ENCODE measurements at places on chromosomes 4 and X.
A peak's percentile ranks its signal among the peaks of the same experiment; 100 is the strongest.

- no peak for DNase-seq
Measured at GRCh38 chrX:1601768-1602085, 10.3 kb downstream of the AKAP17A start.

DNA sequence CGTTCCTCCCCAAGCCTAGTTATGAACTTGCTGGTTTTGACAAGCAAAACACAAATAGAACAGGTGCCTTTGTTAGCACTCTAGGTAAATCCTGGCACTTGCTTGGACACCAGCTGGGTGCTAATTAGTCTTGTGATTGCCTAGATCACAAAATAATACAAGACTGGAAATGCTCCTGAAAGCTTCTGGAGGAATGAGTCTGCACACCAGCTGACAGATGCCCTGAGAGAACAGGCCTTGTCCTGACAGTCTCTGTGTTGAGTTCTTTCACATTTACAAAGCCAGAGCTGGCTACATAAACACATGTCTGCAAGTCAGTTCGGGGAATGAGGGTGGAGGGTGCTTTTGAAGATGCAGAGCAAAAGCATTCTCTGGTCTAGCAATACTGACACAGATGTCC lies 93.8 kb downstream of the ELOVL6 start:
- DNase-seq, result no peak

GRCh38 chrX:31609130-31609529 lies 537.3 kb upstream of the FTHL17 start:
- no peak for DNase-seq

GRCh38 chr4:122831515-122832196 lies 5.0 kb downstream of the FGF2 start:
- DNase-seq, result no peak

DNA sequence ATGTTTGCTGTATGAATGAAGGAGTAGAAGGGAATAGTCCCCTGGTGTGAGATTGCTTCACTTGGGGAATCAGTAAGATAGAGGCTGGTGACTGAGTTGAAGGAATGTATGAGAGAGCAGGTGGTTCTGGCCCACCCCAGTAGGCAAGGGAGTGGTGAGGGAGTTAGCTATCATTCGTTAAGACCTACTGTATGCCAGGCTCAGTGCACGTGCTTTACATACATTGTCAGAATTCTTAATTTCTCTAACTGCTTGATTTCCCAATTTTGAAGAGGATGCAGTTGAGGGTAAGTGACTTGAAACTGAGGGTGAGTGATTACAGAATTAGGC lies 700 bp downstream of the VMA21 start:
- DNase-seq, result no peak

DNA sequence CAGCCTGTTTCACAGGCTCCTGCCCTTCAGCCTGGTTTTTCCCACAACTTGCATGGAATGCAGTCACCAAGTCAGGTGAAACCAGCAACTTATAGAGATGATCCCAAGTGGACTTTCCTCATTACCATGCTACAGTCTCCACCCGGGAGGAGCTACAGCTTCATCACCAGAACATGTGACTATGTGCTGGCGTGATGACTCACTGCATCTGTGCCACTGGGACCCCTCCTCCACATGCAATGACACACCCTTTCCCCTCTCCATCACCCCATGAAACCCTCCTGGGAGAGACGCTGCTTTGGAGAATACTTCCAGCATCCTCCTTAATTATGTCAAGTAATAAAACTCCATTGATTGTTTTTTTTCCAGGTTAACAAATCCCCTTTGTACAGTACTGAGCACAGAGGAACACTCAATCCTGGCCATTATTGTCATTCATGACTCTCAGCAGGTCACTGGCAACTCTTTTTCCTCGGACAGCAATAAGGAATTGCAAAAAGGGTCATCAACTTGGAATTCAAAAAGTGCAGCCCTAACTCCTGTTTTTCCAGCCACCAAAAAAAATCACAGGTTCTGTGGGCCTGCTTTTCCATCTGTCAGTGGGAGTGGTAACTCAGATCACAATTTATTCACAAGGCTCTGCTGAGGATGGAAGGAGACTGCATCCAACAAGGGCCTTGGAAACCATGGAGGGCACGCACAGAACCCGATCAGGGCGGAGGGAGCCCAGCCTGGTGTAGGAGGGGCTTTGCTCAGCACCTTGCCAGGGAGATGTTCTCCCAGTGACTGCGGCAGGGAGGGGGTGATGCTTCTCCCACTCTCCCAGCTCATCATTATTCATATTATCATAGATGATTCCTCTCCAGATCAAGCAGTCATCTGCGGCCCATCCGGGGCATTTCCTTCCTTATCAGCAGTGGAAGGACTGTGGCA lies 17.4 kb downstream of the QDPR start:
- peak; percentile 73 for DNase-seq

- DNase-seq, result no peak
Measured at GRCh38 chr4:128835498-128836222, 26.2 kb downstream of the JADE1 start.
